ENCODE measurements at places on chromosomes 13 and 19. TPM values are rescaled to one million over a fixed set of nuclear protein-coding genes. Genes with fewer than 3 reads are reported as not detected.

DNA sequence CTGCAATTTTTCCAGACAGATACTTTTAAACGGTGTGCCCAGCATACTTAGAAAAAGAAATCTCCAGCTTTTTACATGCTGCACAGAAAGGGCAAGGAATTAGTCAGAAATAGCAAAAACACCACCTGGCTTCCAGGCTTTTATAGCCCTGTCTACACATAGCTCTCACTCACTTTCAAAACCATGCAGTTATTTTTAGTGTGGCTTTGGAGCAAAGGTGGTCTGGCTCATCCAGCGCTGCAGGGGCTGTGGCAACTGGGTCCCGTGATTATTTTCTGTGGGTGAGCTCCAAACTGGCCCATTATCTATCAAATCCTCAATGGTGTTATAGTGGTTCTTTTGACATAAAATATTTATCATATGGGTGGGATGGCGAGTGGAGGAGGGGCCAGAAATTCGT, 57.0 kb downstream of the COL4A2 start:
- peak; percentile 39 for DNase-seq

DNA sequence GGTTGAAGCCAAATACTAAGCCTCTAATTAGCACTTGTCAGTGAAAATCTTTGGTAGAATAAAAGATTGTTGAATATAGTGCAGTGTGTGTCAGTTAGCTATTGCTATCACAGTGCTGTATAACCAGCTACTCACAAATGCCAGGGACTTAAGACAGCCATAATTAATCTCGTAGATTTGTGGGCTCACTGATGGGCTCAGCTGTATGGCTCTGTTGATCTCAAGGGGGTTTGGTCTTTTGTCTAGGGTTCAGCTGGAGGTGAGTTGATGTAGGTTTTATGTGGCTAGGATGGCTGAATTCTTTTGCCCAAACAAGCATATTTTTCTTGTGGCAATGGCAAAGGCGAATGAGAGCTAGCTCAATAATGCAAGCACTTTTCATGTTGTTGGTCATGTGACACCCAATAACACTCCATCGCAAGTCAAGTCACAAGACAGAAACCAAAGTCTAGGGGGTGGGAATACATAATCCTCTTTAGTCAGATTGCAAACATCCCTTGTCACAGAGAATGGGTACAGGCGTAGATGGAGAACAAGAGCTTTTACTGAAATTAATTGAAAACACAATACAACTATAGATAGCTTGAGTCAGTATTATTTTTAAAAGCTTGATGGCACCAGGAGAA, 121.7 kb upstream of the EDNRB start:
- DNase-seq: no peak

- peak; percentile 54 for DNase-seq
Measured at GRCh38 chr19:55341171-55341588, 1.5 kb downstream of the KMT5C start.

DNA sequence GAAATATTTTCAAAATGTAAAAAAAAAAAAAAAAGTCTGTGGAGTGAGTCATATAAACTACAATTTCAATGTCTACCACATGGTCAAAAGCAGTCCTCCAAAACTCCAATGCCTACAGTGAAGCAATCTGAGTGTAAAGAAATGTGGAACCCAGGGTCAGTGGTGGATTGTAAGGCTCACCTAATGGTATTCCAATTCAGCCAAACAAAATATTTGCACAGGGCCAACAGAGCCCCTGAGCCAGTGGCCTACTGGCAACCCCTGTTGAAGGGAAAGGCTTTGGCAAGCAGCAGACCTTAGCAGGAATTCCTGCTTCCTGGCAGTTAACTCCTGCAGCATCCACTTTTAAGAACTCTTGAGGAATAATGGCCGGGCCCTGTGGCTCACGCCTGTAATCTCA, 3.4 kb downstream of the DNMT1 start:
- DNase-seq: peak; percentile 21

- no peak for DNase-seq
Measured at GRCh38 chr13:60303166-60303565, 93.9 kb upstream of the TDRD3 start.

DNA sequence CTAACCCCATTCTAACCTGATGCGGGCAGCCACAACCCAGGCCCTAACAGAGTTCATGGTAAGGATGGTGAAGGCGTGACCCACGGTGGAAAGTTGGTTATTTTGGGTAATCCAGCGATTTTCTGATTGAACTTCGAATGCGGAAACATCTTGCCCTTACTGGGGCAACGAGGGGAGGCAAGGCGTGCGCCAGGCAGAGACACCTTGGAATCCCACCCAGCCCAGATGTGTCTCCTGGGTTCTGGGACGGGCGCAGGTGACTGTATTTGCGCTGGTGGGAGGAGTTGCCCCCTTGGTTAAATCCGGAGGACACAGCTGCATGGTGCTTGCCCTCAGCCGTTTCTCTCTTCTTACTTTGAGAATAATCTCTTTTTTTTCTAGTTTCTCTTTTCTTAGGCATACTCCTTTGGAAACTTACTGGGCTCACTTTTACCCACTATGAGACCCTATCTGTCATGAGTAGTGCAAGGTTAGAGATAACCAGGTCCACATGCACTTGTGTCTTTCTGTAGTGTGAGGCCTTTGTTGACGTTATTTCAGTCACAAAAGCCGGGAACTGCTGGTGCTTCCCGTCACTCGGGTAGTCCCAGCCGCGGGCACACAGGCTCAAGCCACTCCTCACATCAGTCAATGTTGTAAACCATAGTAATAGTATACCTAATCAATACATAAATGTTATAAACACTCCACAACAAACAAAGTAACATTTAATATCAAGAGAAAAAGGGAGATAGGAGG, 81.5 kb downstream of the ATP11A start:
- DNase-seq: no peak

GRCh38 chr19:53079313-53079924, 23.8 kb downstream of the ZNF160 start:
- DNase-seq: no peak

DNA sequence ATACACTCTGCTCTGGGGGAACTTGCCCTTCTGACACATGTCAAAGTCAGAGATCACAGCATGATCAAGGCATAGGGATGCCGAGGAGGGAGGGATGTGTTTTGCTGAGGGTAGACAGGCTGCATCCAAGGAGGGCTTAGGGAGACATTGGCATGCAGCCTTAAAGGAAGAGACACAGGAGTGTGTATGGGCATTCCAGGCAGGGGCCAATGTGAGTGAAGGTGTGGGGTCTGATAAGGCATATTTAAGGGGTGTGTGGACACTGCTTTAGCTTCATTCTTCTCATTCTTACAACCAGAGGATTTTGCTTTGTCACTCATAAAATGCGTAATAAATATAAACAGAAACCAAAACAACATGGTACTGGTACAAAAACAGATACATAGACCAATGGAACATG, 193.4 kb downstream of the RGCC start:
- DNase-seq: peak; percentile 40

- DNase-seq: peak; percentile 31
Measured at GRCh38 chr19:2345794-2346663, 14.0 kb upstream of the TMPRSS9 start.

- DNase-seq: no peak
Measured at GRCh38 chr13:23855360-23855759, 33.8 kb downstream of the MIPEP start.

GRCh38 chr19:23762548-23762883, 3.8 kb upstream of the ZNF681 start:
- DNase-seq: no peak

DNA sequence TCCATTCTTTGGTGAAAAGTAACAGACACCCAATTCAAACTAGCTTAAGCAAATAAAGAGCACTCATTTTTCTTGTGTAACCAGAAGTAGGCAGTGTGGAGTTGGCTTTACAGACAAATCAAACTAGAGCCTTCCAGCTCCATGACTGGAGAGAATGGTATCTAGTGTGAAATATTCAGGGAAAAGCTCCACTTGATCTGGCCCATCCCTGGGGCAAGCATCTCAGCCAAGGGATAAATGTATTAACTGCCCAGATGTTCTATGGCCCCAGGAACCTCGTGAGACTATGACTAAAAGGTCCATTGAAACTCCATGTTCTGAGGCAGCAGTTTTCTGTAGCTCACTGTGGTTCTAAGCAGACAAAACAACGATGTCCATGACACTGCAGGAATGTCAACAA, 49.9 kb downstream of the TBC1D4 start:
- peak; percentile 89 for DNase-seq

DNA sequence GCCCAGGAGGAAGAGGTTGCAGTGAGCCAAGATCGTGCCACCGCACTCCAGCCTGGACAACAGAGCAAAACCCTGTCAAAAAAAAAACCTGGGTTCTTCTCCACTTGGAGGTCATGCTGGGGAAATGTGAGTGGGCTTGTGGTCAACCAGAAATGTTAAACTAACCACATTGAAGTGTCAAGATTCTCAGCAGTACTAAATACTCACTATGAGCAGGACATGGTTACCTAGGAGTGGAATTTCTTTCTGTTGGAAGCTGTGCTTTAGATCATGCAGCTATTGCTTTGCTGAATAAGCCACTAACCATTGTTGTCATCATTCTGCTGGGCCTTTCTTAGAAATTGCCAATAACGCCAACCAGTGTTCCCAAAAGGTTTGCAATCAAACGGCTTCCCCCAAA, 253.3 kb upstream of the TSHZ3 start:
- DNase-seq: no peak

DNA sequence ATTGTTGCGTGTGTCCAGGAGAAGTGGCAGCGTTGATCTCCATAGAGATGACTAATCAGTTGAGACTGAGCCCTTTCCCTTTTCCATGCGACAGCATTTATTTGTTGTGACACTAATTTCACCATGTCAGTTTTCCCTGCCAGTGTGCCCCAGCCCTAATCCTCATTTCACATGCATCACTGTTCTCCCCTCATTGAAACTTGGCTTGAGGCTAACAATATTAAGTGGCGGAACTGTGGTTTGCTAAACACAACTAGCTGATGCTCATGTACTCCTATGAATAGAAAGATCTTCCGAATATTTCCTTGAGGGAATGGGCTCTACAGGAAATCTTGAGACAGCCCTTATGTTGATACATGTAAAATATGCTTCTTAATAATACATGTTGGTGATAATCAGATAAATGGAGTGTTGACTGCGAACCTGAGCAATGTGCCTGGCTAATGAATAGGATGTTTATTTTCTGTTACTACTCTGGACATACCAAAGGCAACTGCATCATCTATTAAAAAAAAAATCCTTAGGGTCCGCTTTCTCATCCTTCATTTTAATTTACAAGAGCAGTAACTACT, 258.6 kb downstream of the ATP8A2 start:
- no peak for DNase-seq

- DNase-seq: peak; percentile 87
Measured at GRCh38 chr19:8468761-8469373, 24.1 kb downstream of the HNRNPM start.

- DNase-seq: no peak
Measured at GRCh38 chr13:109655611-109656010, 130.8 kb downstream of the IRS2 start.

DNA sequence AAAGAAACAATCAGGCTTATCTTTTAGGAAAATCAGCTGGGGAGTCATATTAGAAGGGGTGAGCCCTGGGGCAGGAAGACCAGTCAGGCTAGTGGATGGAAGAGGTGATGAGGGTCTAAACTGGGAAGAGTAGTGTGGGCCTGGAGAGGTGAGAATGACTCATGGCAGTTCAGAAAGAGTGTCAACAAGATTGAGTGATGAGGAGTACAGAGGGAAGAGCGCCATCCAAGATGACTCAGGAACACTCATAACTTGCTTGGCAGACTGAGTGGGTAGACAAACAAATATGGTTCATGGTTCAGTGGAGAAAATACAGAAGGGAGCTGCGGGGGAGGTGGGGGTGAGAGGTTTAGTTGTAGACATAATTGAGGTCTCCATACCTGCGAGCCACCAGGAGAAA, 17.3 kb upstream of the CLDN10 start:
- peak; percentile 5 for DNase-seq

DNA sequence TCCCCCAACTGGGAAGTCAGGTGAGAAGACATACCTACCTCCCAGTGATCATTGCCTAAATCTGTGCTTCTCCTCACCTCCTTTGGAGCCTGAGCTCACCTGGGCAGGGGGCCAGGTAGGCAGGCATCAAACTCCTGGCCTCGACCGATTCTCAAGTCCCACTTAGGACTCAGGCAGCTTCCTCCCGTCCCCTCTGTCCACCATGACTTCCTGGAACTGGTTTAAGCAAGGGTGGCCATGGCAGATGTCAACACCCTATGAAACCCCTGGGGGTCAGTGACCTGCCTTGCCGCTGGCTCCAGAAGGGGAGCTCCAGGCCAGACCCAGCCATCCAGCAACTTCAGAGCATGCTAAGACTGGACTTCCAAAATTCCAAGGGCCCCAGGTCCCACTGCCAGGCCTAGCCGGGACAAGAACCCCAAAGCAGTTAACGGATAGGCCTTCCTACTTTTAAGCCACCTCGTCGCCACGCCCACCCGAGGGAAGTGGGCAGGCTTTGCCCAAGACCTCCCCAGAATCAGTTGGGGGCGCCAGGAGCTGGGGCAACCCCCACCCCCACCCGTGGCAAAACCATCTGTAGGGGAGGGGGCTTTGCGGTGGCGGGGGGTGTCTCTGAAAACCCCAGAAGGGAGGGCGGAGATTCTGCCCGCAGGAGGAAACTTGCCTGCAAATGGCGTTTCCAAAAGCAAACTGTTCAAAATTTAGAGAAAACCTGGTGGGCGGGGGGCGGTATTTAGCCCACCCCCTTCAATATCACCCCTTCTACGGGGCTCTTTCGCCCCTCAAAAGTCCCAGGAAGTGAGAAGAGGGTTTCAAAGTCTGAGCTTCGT, 657 bp downstream of the PLIN3 start:
- peak; percentile 60 for DNase-seq

DNA sequence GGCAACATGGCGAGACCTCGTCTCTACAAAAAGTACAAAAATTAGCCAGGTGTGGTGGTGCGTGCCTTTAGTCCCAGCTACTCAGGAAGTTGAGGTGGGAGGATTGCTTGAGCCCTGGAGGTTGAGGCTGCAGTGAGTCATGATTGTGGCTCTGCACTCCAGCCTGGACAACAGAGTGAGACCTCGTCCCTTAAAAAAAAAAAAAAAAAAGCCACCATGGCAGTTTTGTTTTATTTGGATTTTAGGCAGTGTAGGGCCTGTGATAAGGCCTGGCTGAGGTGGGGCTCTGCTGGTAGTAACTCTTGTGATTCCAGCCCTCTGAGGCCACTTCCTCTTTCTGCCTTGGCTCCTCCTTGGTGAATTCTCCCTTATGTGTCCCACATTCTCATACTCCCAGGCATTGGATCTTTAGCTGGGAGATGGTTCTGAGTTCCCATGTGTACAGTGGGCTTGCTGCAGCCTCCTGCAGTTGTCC, 39.2 kb downstream of the GATAD2A start:
- DNase-seq: peak; percentile 43

DNA sequence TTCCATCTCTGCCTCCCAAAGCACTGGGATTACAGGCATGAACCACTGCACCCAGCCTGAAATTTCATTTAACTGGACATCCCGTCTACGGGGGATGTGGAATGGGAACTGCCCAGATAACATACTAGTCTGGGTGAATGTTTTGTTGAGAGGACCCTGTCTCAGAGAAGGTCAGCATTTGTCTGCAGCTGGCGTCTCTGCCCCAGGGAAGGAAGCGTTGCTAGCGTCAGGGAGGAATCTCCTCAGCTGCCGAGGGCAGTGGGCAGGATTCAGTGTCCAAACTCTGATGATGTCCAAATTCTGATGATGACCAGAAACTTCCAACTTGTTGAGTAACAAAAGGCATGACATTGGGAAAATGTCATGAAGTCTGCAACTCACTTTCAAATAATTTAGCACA, 3.1 kb downstream of the NXNL1 start:
- DNase-seq: peak; percentile 30

The SH3GL1 gene
- 65.2 TPM for total RNA-seq

The C1QTNF9 gene
- not detected for total RNA-seq

The ANKRD24 gene
- under 0.01 TPM for total RNA-seq

The ADAMTS10 gene
- total RNA-seq: 19.3 TPM

The EPN1 gene
- 31.2 TPM for total RNA-seq

The SIGLEC12 gene
- total RNA-seq: not detected

The CD37 gene
- total RNA-seq: not detected

The ZNF549 gene
- total RNA-seq: 4.5 TPM

The IFNL3 gene
- not detected for total RNA-seq

Measured in fibroblast of villous mesenchyme (primary cell).